GM06990 (cell line): ENCODE measurements at places on chromosomes 12 and 14.
A peak's percentile ranks its signal among the peaks of the same experiment; 100 is the strongest.

GRCh38 chr14:59275668-59276067 lies 87.2 kb downstream of the DAAM1 start:
- peak; percentile 69 for DNase-seq

- no peak for DNase-seq
Observed at GRCh38 chr12:28303192-28303591, 112.9 kb downstream of the CCDC91 start.

DNA sequence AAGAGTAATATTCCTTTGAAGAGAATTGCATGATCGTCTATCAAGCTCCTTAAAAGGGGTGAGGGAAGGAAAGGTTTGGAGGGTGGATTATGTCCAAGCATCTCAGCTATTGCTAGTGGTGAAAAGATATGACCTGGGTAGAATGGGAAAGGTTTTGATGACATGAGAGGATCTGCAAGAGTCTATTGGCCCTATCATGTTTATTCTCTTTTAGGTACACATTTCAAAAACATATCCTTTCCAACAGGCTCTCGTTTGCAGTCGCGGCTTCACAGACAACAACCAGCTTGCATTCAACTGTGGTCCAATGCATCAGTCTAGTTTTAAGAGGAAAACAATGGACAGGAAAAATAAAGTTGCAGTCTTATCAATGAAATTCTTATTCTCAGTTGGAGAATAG lies 17.1 kb downstream of the FOXG1 start:
- DNase-seq, result no peak

- no peak for DNase-seq
Observed at GRCh38 chr12:49673446-49674317, 33.5 kb downstream of the FMNL3 start.

DNA sequence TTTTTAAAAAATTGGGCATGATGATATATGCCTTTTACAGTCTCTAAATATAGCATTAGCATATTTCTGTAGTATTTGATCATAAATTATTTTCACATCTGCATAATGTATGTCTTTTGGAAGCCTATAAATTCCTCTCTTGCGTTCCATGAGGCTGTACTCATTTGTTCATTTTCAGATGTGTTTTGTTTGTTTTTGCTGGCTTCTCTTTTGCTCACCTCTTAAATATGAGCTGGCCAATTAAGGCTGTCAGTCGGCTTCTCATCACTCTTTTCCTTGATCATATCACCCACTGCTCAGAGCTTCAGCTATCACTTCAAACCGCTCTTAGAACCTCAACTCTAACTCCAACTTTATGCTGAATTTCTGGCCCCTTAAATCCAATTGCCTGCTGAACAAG lies 6.6 kb downstream of the TMEM263 start:
- no peak for DNase-seq

DNA sequence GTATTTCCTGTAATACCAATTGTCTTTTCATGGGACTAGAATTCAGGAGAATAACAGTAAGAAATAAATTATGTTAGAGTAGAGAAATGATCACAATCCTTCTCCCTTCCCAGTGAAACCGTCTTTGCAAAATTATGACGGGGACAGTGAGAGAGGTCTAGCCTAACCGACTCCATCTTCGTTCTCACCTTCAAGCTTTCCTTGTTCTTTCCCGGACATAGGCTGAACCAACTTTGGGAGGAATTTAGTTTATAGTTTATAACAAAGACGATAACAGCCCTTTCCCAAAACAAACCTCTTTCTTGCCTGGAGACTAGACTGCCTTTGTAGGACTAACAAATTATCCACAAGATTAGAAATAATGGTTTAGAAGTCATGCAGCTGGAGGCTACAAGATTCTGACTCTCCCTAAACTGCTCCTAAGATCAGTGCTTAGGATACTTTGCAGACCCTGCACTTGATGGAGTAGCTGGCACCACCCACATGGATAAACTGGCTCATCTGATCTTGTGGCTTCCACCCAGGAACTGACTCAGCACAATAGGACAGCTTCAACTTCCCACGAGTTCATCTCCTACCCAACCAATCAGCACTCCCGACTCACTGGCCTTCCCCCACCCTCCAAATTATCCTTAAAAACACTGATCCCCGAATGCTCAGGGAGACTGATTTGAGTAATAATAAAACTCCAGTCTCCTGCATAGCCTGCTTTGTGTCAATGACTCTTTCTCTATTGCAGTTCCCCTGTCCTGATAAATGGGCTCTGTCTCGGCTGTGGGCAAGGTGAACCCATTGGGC lies 521.2 kb upstream of the TBX3 start:
- no peak for DNase-seq

GRCh38 chr14:32430326-32430725 lies 101.2 kb downstream of the AKAP6 start:
- DNase-seq, result no peak

GRCh38 chr12:52517888-52518287 lies 2.3 kb downstream of the KRT5 start:
- DNase-seq, result no peak

GRCh38 chr14:44910821-44911220 lies 50.9 kb downstream of the KLHL28 start:
- no peak for DNase-seq

DNA sequence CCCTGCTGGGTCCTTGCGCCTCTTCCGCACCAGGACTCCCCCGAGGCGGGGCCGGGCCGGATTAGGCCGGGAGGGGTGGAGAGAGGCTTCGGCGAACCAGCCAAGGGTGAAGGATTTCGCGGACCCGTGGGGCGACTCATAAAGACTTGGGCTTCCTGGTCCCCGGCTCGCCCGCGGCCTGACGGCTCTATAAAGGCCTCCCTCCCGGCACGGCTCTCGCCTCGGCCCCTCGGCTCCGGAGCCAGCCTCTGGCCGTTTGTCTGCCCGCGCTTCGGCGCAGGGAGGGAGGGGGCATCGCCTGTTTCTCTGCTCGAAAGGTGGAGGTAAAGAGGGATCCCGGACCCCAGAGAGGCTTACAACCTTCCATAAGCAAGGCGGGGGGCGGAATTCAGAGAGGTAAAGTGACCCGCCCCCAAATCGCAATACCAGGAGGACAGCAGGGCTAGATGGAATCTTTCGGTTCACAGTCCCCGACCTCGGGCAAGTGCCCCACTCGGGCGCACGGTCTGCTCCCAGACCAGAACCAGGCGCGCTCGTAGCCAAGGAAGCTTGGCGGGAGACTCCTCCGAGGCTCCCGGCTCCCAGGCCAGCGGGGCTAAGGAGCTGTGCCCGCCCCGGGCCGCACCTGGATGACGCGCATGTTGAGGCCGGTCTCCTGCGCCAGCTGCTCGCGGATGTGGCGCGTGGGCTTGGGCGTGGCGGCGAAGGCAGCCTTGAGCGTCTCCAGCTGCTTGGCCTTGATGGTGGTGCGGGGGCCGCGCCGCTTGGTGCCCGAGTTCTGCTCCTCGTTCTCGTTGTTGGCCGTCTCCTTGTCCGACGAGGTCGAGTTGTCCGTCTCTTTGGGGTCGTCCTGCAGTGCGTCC lies 3.9 kb downstream of the LHX5 start:
- DNase-seq, result no peak

- DNase-seq, result no peak
Observed at GRCh38 chr14:35549551-35549950, 15.6 kb downstream of the INSM2 start.

GRCh38 chr12:100346660-100347059 lies 10.2 kb upstream of the SLC17A8 start:
- no peak for DNase-seq

DNA sequence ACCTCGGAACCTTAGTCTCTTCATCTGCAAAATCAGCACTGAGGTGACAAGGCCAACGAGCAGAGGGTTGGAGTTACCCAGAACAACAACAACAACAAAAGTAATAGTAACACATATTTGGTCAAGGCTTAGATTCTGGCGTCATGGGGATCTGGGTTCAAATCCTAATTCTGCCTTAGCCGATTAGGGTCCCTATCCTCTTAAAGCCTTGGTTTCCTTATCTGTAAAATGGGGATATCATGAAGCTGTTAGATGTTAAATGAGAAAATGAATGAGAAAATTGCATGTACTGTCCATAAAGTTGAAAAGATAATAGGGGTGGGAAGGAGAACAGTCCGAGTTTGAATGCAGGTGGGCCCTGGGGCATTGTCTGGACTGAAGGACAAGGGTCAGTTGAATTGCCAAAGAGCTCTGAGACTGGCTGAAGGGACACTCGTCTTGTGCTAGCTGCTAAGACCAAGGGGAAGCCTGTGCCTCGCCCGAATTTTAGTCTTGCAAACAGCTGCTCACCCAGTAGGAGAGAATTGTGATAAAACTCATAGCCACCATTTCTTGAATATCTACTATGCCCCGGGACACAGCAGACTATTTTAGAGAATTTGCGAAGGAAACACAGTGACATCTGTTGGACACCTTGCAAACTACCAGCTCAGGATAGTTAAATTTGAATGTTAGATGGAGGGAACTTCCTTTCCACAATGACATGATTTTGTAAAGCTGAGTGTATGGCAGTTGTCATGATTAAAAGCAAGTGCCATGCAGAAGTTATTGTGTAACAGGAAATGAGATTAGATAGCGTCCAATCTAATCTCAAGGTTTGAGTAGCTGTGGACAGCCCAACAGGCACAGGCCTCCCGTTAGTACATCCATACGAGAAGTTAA lies 6.8 kb upstream of the HNF1A start:
- peak; percentile 39 for DNase-seq

GRCh38 chr12:15530361-15530760 lies 208.1 kb downstream of the PTPRO start:
- DNase-seq, result no peak

DNA sequence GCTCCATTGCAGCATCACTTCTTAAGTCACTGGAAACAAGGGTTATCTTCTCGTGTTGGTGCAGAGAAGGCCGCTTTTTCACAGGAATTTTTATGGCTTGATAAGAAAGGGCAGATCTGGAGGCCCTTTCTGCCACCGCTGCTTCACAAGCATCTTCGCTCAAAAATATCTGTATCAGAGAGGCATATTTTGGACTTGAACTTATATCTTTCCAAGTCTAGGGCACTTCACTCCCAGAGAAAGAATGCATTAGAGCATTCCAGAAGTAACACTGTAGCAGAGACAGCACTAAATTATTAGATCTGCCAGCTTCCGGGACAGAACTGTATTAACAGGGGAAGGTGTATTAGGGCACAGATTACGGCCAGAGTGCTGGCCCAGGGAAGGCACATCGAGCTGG lies 151.7 kb upstream of the AMIGO2 start:
- no peak for DNase-seq

- no peak for DNase-seq
Observed at GRCh38 chr12:95227818-95228356, 10.3 kb downstream of the VEZT start.

DNA sequence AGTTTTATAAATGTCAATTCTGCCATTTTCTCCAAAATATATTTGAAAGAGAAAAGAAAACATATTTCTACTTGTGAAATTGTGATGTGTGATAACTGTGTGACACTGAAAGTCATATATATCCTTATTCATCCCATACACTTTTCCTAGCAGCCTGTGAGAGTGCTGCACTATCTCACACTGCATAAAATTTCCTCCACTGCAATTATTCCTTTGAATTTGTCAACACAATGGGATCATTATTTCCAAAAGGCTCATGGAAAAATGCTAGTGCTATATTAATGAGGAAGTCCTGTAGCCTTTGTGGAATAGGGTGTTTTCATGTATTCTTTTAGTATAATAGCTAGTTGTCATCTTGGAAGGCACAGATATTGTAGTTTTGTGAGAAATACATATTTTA lies 504.1 kb downstream of the RPL10L start:
- no peak for DNase-seq

GRCh38 chr12:80966001-80966400 lies 28.3 kb upstream of the LIN7A start:
- no peak for DNase-seq

DNA sequence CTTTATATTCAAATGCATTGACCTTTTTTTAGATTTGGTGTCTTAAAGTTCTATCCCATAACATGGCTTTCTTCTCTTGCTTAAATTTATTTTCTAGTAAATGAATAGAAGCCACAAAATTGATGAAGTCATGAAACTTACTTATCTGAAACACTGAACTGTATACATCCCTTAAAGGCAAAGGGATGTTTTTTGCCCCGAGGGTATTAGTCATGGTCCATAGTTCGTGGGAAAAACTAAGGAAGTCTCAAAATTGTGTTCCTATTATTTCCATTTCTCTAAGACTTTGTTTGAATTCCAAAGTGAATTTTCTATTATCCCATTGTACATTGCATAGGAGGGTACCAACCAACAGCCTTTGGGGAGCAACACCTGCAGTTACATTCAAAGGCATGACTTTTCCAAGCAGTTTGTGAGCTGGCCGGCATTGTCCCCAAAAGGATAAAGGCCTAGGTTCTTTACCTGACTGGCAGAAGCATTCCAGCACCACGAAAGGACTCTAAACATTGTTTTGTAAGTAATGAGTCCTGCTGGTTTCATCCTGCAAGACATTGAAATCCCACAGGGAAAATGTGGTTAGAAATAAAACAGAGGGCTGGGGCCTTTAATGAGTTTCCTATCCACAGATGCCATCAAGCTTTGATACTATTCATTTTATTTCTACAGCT lies 473.5 kb downstream of the PRKD1 start:
- DNase-seq, result no peak

DNA sequence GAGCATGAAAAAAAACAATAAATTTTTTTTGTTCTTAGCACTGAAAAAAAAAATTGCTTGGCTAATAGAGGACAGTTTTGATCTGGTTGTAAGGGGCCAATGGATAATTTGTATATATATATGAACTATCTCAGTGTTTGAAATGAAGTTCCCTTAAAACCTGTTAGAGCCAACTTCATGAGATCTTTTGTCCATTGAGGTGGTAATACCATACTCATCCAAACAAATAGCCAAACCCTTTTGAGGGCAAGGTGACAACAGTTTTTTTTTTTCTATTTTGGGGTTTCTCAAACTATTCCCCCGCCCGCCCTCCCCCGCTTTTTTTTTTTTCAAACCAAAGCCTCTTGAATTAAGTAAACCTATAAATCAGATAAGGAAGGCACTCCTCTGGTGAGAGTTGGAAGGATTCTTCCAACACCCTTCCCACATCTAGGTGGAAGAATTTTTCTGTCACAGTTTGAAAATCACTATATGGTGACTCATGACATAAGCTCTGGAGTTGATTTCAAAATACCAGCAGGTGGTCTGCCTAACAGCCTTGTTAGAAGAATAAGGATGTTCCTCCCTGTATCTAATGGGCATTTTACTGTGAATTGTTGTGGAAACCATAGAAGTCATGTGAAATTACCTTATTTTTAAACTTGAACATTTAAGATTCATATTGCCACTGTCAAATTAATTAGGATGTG lies 10.2 kb downstream of the ARHGAP5 start:
- DNase-seq, result no peak

GRCh38 chr14:59328454-59328853 lies 136.7 kb downstream of the GPR135 start:
- DNase-seq, result no peak

DNA sequence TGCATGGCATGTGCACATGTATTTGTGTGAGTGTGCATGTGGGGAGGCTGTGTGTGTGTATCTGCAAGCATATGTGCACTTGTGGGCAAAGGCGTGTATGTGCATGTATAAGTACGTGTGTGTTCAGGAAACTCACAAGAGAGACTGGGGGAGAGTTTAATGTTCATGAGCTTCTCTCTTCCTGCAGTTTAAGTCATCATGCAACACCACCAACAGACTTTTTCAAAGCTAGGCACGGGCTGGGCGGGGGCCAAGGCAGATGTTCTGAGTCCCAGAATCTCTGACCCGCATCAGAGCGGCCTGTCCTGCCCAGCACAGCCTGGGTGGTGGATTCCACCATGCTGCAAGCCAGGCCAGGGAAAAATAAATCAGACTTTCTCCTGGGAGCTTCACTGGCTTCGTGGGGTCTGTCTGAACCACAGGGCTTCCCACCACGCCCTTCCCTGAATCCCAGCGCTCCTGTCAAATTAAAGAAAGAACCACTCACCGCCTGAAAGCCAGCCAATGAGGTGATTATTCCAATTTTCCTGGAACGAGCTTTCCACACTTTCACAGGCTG lies 75.7 kb downstream of the PITPNM2 start:
- DNase-seq, result no peak
